ENCODE measurements at places on chromosomes 12 and 14. TPM values are rescaled to one million over a fixed set of nuclear protein-coding genes. Genes with fewer than 3 reads are reported as not detected.

DNA sequence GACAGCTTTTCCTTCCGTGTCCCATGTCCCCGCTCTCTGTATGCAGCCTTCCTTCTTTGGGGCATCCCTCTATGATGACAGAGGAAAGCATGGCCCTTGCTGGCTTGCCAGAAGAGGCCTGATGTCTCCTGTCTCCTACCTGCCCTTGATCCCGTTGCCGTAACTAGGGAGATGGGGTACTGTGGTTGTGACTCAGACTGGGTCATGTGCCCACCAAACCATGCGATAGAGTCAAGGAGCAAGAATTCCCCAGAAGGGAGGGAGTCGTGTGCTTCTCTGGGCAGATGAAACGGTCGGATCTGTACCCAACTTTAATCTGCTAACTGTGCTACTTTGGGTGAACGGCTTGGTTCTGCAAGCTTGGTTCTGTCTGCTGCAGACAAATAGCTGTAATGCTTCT is 99.1 kb upstream of the DYNC1H1 start:
- DNase-seq: no peak

The LRRK2 gene
- total RNA-seq: 1.3 TPM

GRCh38 chr12:96670334-96670899 is 181.0 kb downstream of the CFAP54 start:
- DNase-seq: peak; percentile 3

DNA sequence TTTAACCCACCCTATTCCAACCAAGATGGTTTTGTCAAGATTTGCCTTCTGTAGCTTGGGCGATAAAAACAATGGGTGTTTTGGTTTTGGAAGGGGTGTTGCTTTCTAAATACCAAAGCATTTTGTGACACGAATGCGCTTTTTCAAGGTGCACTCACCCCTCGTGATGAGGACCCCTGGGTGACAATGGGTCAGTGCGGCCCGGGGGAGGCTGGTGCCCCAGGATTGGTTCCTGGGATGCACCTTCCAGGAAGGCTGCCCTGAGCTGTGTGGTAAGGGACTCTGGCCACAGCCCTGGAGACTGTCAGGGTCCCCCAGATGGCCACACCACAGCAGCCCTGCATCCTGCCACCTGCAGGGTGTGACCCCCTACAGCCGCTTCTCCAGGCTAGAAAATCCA is 180.6 kb upstream of the MYL2 start:
- no peak for DNase-seq

The RNU4-1 gene
- under 0.01 TPM for total RNA-seq

GRCh38 chr12:5201554-5202218 is 158.0 kb downstream of the KCNA5 start:
- DNase-seq: no peak

- DNase-seq: no peak
These were observed 23.1 kb downstream of the RHOF start for GRCh38 chr12:121770388-121770787.
